ENCODE measurements at places on chromosomes 16 and 17.

DNA sequence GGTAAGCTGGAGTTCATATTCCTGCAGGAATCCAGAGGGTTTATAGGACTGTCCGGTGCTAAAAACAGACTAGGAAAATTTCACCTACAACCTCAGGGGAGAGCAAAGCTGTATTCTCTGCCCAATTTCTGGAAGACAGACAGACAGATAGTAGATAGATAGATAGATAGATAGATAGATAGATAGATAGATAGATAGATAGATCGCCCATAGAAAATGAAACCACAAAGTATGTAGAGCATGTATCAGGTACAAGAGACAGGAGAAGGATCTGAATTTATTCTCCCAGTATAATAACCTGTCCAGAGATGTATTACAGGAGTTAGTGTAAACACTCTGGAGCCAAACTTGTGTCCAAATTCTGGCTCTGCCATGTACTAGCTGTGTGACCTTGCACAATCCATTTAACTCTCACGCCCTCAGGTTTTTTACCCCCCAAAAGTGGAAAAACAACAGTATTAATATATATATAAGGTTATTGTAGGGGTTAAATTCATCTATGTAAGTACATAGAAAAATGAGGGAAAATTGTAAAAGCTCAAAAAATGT lies 2.1 kb upstream of the ABCA6 start:
- DNase-seq: no peak

DNA sequence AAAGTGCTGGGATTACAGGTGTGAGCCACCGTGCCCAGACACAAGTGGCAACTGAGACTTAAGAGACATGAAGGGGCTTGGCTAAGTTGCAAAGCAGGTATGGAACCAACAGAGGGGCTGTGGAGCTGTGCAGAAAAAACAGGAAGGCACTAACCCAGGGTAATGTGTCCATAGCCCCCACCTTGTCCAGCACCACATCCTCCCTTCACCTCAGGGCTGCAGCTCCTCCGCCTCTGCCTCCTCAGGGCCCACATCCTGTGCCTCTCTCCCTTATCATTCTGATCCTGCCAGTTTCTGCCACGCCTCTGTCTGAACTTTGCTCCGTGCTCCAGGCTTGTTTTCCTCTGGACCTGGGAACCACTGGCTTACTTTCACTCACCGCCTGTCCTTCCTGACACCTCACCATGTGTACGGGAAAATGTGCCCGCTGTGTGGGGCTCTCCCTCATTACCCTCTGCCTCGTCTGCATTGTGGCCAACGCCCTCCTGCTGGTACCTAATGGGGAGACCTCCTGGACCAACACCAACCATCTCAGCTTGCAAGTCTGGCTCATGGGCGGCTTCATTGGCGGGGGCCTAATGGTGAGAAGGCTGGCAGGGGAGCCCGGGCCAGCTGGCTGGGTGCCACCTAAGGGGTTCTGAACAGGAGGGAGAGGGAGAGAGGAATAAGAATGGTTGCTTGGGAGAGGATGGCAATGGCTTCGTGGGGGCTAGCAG lies at the start of gene TM4SF5:
TM4SF5 (plus strand) TSS at position 368 of the 716 bp plus-strand sequence; CDS start at position 405, 37 bp downstream.
- no peak for DNase-seq

DNA sequence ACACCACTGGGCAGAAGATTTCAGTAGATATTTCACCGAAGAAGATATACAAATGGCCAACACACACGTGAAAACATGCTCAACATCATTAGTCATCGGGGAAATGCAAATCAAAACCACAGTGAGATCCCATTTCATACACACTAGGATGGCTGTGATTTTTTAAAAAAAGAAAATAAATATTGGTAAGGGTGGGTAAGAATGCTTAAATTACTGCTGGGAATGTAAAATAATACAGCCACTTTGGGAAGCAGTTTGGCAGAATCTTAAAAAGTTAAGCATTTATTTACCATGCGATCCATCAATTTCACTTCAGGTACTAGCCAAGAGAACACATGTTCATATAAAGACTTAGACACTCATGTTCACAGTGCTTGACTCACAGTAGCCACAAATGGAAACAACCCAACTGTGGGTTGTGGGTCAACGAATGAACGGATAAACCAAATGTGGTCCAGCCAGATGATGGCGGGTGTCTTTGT lies 6.5 kb upstream of the C16orf74 start:
- DNase-seq: no peak

- no peak for DNase-seq
Measured at GRCh38 chr17:8949061-8949661, 16.3 kb downstream of the PIK3R5 start.

DNA sequence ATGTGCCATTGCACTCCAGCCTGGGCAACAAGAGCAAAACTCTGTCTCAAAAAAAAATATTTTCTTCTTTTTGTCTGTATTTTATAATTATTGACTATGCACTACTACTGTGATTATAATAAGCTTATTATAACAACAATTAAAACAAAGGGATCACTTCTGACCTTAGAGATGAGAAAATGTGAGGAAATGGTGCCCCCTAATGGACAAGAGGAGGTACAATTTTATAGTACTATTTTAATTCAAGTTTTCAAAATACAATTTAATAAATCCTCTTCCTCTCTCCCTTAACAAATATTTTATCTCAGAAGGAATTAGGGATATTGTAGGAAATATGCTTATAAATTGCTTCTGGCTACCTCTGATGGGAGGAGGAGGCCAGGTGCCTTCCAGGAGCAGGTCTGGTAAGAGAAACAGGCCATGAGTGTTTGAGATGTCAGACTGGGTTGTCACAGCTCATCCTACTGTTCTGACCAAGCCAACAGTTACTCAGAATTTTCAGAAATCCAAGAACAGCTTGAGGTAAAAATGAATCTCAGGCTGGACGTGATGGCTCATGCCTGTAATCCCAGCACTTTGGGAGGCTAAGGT lies 14.0 kb downstream of the VPS53 start:
- DNase-seq: no peak

GRCh38 chr17:59338498-59338897 lies 7.0 kb downstream of the YPEL2 start:
- DNase-seq: no peak

DNA sequence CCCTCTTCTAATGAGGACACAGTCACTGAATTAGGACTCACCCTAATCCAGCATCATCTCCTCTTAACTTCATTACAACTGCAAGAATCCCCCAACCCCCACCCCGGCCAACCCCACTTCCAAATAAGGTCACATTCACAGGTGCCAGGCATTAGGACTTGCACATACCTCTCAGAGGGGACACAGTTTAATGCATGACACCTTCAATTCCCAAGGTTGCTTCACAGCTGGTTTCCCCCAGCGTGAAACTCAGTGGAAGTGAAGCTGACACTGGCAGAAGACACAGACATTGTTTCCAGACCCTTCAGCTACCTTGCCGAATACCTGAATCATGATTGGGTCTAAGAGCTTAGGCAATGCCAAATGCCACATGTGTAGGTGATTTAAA lies 217.0 kb upstream of the DYNLRB2 start:
- DNase-seq: no peak

GRCh38 chr16:3770530-3770929 lies 53.2 kb upstream of the TRAP1 start:
- no peak for DNase-seq

Measured in stimulated activated CD8-positive, alpha-beta memory T cell treated with anti-CD3 and anti-CD28 coated beads, Interleukin-4, amount 100 ng/mL, for 1 hour (primary cell).